Kasumi-1 (cell line): ENCODE measurements at places on chromosomes 13 and 19.

DNA sequence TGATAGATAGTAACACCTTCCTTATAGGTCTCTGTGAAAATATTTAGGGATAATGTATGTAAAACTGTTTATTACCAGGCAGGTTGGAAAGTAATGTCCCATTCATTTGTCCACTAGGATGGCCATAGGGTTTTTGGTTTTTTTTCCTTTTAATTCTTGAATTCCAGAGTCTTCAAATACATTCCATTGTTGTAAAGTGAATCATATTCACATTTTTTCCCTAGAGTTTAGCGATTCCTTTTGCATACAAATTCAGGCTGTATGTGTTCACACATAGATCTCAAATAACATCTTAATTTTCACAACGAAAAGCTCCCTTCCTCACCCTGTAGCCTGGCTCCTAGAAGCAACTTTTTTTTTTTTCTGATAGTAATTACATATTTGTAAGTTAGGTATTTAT lies 1.8 kb upstream of the ZNF557 start:
- no peak for DNase-seq

DNA sequence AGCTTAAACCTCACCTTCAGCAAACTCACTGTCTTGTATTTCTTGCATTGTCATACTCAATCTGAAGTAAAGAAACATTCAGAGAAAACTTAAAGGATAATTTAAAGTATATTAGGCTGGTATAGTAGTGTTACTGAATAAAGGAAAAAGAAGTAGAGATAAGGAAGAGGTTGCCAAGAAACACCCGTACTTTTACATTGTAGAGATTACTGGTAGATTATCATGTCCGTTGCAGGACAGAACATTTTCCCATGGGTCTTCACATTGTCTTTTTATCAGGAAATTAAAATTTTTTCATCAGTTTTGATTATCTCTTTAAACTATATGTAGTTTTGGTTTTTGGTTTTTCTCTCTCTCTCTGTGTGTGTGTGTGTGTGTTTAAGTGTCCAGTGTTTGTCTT lies 19.9 kb upstream of the GPR183 start:
- DNase-seq, result no peak

DNA sequence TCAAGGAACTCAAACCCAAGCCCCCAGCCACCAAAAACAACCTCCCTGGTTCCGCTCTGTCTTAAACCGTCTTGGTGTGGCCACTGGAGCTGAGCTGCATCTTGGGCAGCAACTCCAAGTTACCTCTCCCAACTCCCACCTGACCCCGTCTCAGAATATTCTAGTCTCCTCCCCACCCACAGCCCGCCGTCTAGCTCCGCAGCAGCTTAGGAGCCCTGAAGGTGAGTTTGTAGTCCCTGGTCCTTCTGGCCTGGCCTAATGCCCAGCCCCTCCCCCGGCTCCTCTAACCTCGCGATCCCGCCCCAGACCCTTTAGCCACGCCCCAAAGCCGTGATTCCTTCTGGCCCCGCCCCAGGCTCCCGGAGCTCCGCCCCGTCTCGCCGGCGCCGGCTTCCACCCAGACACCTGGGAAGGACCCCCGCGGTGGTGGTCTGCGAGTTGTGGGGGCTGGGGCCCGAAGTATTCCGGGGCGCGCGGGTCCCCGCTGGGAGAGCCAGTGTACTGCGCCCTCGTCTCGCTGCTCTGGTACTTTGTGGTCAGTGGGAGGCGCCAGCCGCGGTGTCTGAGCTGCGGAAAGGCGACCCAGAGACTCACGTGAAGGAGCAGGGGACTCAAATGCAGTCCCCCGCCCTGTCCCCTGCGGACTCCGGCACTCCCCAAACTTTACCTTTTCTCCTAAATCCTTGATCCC lies 2.5 kb upstream of the LHB start:
- DNase-seq, result peak; percentile 23

- no peak for DNase-seq
These were observed 29.1 kb downstream of the CERS4 start for GRCh38 chr19:8238251-8238650.

GRCh38 chr13:113647351-113648215 lies 10.4 kb downstream of the ATP4B start:
- DNase-seq, result no peak

DNA sequence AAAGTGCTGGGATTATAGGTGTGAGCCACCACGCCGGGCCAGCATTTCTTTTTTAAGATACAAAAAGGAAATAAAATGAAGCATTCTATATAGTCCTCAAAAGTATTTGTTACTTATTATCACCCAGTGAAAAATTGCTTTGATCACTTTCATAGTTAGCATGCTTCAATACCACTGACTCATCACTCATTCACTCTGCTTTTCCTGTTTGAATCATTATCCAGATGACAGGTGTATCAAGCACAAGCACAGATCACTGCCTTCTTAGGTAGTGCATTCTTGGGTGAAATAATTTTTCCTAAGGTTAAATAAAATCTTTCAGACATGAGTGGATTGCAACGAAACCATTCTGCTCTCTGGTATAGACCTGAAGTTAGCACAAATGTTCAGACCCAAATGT lies 35.8 kb upstream of the SPART start:
- no peak for DNase-seq

DNA sequence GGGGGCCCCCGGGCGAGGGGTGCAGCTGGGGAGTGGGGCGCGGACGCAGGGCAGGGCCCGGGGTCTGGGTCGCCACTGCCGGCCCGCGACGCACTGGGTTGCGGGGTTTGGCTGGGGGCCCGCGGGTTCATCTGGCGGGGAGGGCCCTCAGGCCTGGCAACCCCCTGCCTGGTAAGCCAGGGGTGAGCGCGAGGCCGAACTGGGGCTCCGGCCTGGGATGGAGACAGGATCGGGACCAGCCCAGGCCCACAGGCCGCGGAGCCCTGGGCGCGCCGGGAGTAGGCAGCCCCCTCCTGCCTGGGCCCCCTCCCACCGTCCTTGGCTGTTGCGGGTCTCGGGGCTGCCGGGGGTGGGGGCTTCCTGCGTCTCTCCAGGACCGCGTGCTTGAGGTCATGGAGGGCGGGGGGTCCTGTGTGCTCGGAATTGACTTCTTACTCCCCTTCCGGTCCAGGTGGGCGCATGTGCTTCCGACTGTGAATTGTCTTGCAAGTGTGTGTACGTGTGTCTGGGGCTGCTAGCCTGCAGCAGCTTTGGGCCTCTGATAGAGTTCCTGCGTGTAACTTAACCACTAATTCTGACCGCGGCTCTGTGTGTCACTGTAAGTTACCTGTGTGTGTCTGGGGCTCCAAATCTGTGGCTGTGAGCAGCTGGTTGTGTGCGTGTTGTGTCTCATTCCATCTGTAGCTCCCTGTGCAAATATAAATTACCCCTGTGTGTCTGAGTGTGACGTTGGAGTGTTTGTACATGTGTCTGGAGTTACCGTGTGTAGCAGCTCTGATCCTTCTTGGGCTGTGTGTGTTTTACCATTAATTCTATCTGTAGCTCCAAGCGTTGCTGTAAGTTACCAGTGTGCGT lies 751 bp downstream of the GRAMD1A start:
- DNase-seq, result peak; percentile 36

- no peak for DNase-seq
These were observed 22.9 kb upstream of the CFAP97D2 start for GRCh38 chr13:114155926-114156883.

DNA sequence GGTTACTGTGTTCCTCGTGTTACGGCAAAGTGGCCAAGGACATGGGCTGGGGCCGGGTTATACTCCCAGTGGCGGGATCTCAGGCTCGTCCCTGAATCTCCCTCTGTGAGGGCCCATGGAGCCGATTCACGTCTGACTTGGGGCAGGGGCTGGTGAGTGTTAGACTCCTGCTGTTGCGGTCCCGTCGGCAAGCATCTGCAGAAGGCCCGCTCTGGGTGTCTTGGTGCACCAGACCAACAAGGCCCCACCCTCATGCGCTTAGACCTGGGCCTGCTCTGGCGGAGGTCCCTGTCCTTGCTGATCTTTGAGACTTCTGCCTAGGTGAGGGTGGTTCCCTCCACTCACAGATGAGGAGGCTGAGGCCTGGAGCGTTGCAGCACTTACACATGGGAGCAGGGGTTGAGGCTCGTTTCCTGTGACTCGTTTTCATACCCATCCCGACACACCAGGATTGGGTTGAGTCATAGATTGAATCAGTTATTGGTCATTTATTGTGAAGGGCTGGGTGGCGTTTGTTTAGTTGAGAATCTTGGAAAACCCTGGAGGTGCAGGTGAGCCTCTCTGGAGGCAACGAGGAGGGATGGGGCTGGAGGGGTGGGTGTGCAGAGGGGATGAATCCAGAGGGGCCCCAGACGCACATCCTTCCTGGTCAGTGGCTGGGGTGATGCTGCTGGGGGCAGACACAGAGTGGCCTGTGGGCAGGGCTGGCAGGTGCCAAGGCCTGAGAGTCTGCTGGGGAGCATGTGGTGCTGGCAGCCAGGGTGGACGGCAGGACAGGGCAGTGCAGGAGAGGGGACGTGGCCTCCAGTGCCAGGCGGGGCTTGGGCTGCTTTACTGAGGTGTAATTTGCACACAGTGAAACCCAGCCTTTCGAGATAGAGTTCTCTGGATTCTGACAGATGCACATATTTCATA lies 4.6 kb downstream of the EPN1 start:
- no peak for DNase-seq

- DNase-seq, result no peak
These were observed 4.2 kb downstream of the DYRK1B start for GRCh38 chr19:39829702-39830275.

GRCh38 chr13:26867451-26868091 lies 107.0 kb upstream of the GPR12 start:
- DNase-seq, result peak; percentile 0

DNA sequence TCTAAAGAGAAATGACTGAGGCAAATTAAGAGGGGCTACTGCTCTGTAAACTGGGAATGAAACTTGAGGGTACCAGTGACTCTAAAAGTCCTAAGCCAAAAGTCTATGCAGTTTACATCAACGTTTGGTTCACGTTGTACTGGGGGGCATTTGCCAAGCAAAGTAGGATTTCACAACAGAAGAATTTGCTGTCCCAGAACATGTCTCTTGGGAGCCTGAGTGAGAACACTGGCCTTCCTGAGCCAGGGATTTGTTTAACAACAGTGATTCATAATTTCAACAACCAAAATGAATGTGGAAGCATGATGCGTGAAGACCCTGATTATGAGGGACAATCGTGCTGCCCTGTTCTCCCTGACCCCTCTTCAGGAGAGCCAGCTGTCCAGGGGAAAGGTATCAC lies 178.0 kb downstream of the OXGR1 start:
- DNase-seq, result no peak

- no peak for DNase-seq
These were observed 17.7 kb upstream of the UPF1 start for GRCh38 chr19:18814063-18814462.

GRCh38 chr19:49119411-49120324 lies at the start of gene PPFIA3:
Gene PPFIA3 (plus strand): TSS chr19:49119544. CDS start chr19:49127874, 8,330 bp downstream.
- no peak for DNase-seq

DNA sequence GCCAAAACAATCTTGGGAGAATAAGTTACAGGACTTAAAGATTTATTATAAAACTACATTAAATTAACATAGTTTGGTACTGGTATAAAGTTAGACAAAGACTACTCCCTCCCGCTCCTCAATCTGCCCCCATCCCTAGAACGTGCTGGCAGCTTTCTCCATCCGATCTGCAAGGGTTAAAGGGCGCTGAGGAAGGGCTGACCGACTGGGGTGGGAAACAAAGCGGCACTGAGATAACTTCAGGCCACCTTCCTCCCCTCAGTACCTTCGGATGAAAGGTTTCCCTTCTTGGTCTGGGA lies 790 bp upstream of the SUGT1 start:
- DNase-seq, result peak; percentile 87

- DNase-seq, result peak; percentile 33
These were observed 66.5 kb upstream of the USPL1 start for GRCh38 chr13:30551189-30551588.

GRCh38 chr13:45816427-45816826 lies 35.1 kb downstream of the SIAH3 start:
- no peak for DNase-seq

- no peak for DNase-seq
These were observed 16.1 kb upstream of the TNFSF14 start for GRCh38 chr19:6685962-6686627.

- DNase-seq, result no peak
These were observed 138.2 kb downstream of the DCLK1 start for GRCh38 chr13:35992964-35993363.

- peak; percentile 27 for DNase-seq
These were observed 26.5 kb downstream of the SH3GL1 start for GRCh38 chr19:4373601-4374497.

DNA sequence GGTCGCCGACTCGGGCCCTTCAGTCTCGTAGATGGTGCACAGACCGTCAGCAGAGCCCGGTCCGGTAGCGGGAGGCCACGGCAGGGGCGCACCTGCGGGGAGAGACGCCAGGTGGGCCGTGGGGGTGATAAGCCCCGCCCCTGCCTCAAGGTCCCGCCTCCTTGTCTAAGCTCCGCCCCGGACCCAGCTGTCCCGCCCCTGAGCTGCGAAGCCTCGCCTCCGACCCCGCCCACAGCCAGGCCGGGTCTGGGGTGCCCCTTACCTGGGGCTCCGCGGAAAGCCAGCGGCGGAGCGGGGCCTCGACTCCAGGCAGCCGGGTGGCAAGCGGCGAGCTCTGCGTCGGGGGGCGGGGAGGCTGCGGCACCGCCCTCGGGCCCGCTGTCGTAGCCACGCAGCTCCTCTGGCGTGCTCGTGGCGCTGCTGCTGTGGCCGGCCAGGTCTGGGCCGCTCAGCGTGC lies 4.7 kb downstream of the PRR36 start:
- DNase-seq, result peak; percentile 24

- DNase-seq, result no peak
These were observed 24.6 kb downstream of the CAB39L start for GRCh38 chr13:49419276-49419675.

- no peak for DNase-seq
These were observed 113.0 kb upstream of the ZNF507 start for GRCh38 chr19:32232449-32232848.

DNA sequence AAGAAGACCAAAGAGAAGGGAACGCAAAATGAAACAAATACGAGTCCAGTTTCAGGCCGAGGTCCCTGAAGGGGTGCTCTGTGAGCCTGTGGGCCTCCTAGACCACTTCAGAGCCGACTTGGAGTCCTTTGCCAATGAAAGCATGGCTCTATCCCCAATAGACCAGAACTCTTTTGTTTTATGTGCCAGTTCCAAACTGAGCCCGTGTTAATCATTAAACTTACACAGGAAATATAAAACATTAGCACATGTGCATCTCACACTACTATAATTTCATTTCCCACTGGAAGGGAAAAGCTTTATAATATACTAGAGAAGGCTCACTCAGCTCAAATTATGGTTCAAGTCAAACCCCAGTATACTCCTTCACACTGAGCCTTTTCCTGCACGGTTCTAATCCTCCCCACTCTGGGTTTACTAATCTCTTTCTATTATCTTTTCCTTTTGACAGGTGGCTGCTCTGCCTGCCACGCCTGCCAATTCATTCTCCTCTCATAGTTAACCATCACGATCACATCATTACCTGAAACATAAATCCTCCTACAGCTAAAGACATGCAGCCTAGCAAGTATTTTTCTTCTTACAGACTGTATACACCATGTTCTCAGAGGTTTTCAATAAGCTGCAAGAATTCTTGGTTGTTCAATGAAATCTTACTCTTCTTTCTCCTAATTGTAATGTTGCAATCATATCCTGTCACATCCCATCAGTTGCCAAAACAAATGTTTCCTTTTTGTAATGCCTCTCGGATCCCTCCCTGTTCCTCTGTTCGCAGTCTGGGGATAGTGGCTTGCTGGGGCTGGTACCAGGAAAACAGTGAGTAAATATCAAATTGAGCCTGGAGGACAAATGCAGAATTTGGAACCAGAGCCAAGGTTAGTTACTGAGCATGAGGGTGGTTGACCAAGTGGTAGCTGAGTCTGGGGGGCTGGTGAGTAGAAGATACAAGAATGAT lies 18.8 kb upstream of the WASF3 start:
- no peak for DNase-seq

- peak; percentile 50 for DNase-seq
These were observed 10.3 kb downstream of the EHD2 start for GRCh38 chr19:47723581-47723940.
